Omental fat pad (tissue), 4 donors: ENCODE measurements at places on chromosomes 4 and X. TPM values are rescaled to one million over a fixed set of nuclear protein-coding genes. Genes with fewer than 3 reads are reported as not detected.

DNA sequence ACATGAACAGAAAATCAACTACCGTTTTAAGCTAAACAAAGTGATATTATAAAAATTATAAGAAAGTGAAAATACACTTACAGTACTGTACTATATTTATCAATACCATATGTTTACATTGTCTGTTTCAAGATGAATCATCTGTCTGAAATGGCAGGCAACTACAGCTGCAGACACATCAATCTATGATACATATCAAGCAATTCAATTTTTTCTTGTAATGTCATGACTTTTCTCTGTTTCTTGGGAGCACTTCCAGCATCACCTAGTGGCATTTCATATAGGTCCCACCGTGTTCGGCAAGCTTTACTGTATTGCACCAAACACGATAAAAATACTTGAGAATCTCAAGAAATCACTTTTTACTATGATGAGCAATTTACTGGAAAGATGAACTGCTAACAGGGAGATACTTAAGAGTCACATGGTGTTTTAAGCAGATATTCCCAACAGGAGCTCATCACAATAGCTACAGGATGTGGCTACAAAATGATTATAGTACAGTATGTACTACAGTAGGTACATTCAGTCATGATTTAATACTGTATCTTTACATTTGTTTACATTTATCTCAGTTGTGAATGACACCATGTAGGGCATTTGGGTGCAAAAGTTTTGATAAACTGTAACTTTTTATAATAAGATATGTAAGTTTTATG, 207.4 kb downstream of the ADAM29 start:
- no peak for DNase-seq

DNA sequence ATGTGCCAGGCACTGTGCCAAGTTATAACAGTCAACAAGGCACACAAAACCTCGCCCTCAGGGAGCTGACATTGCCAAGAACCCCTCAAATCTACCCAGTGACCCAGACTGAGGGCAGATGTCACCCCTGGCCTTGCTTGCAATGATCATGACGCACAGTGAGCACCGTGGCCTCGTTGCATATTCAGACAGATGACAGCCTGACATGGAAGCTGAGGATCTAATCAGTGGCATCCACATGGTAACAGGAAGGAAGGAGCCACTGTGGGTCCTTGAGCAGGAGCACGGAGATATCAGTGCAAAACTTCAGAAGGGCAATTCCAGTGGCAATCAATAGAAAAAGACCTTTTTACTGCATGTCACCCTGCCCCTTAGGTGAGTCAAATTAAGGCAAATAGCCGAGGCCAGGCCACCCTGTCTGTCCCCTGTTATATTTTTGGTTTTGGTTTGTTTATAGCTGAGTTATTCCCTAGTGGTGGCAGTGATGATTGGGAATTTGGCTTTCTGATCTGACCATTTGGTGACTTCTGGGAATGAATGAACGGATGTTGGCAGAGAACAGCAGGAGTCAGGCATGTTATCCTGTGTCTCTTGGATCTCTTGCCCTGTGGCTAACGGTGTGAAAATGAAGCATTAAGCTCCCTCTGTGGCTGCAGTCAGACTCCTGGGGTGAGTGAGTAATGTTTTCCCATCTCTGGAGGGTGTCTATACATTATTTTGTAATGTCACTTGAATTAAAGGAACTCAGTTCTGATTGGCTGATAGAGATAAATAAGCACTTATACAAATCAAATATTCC, 20.4 kb downstream of the WDR13 start:
- no peak for DNase-seq

DNA sequence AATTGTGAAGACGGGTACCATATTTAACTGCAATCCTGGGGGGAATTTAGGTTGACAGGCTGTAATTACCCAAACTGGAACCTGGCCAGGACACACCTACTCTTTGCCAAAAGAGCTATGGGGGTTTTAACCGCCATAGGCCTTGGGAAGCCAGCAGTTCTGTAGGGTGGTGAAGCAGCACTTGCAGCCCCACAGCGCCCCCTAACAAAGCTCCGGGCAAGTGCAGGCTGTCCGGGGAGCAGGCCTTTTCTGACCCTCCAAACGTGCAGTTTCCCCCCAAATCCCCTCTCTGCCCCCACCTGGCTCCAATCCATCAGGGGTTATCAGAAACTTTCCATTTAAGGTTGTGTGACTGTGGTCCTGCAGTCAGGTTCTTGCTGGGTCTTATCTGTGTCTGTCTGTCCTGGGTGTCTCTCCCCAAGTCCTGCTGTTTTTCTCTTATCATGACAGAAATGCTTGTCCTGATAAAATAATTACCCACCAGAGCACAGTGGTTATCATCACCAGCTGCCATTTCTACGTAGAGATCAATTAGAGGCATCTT, 350.9 kb downstream of the MID1IP1 start:
- no peak for DNase-seq

DNA sequence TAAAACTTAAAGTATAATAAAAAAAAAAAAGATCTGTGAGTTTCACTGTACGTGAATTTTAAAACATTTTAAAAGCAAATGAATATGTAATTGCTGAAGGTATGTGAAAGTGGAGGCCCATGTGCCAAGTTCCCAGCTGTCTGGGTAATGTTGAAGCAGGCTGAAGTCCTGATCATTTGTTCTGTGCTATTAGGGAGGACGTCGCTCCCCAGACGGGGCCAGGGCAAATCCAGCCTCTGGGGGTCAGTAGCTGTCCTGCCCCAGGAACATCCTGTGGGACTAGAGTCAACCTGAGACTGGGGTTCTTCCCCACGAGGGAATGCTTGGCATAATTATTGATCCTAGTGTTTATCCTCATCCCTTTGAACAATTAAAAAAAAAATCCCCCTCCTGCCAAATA, 48.8 kb downstream of the PDE5A start:
- no peak for DNase-seq

- no peak for DNase-seq
Observed at GRCh38 chr4:88830598-88830997, 133.0 kb upstream of the NAP1L5 start.

- no peak for DNase-seq
Observed at GRCh38 chr4:99716996-99717395, 59.4 kb upstream of the C4orf54 start.

GRCh38 chr4:75429208-75429607, 85.0 kb downstream of the RCHY1 start:
- no peak for DNase-seq

- no peak for DNase-seq
Observed at GRCh38 chr4:111475666-111476065, 669.6 kb upstream of the FAM241A start.

DNA sequence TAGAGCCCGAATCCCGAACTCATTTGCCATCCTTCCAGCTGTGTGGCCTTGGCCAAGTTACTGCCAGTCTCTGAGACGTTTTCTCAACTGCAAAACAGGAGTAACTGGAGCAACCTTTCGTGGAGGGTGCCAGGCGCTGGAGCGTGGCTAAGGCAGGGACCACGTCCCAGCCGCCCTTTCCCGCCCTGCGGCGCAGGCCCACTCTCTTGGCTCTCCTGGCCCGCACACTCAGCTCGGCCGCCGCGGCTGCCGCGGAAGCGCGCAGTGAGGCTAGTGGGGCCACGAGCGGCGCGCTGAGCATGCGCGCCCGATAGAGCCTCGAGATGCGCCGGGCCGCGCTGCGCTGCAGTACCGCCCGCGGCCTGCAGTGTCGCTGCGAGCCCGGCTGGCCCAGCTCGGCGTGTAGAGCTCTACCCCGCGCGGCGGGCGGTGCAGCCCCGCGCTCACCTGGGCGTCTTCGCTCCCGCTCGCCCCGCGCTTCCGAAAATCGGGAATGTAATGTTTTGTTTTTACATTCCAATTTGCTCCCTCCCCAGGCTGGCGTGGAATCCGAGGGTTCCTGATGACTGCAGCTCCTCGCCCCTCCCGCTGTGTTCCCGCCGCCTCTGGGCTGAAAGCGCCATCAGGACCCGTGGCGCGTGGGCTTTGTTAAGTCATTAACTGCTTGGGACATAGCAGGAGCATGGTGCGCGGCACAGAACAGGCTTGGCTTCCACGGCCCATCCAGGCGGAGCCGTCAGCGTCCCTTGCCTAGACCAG, 4.0 kb upstream of the ZNF518B start:
- no peak for DNase-seq

DNA sequence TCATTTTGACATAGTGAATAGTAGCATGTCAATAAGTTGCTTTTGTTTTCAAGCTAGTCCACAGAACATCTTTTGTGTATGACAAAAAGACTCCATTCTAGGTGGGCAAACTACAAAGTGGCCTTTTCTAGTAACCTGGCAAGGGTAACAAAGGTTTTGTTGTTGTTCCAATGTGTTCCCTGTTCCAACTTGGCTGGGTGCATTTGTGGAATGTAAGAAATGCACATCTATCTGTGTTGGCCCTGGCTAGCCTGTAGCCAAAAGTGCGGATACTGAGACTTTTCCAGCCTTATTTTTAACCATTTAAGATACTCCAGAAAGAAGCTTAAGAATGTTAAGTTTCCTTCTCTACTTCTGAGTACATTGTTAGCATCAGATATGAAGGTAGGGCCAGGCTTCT, 118.7 kb upstream of the CHRDL1 start:
- no peak for DNase-seq

DNA sequence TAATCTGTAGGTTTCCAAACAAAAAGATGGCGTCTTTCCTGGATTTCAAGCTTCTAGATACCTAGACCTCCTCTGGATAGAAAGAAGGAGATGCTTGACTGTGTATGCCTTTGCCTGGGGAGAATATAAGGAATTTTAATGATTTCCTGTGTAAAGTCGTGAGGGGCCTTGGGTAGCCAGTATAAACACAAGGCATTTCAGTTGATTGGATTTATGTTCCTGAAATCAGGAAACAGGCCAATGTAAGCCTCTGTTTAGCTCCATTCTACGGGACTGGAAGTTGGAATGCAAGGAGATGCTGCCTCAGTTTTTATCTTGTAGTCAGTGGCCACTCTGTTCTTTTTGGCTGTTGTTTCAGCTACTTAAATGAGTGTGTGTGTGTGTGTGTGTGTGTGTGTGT, 137.2 kb downstream of the GUCY2F start:
- no peak for DNase-seq

DNA sequence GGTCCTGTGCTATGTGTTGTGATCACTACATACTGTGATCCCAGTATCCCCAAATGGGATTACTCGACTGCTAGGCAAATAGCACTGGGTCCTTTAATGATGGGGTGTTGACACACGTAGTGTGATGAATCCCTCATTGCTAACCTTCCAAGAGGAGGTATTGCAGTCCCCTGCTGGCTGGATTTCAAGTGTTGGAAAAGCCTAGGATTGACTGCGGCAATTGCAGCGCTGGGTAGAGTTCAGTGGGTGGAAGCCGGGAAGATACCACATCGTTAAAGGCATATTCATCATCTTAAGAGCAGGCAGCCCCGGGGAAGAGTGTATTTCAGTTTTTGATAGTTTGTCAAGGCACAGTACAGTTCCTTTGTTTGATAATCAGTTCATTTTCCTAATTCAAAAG, 159.9 kb downstream of the TRIML1 start:
- DNase-seq: no peak

DNA sequence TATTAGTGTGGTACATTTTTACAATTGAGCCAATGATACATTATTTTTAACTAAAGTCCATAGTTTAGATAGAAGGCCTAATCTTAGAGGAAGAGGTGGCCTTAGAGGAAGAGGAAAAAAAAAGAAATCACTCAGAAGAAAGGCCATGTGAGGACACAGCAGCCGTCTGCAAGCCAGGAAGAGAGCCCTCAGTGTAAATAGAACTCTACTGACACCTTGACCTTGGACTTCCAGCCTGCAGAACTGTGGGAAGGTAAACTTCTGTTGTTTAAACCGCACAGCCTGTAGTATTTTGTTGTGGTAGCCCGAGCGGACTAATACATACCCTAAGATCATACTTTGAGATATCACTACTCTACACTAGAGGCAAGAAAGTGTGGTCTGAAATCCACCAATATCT, 5.1 kb upstream of the KCNIP4 start:
- no peak for DNase-seq

DNA sequence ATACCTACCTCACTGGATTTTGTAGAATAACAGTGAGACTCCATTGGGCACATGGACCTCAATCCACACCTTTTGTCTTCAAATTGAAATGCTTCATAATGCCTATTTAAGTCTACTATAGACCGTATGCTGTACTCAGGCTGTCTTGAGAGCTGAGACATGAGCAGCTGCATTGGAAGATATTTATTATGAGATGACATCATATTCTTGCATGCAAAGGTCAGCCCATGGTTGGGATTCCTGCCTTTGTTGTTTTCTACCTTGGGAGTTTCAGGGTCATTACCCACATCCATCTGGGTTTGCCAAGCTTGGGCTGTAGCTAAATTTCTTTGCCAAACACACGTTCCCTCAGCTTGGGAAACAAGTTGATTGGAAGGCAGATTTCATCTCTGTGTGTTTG, 33.2 kb upstream of the MAMLD1 start:
- no peak for DNase-seq

- no peak for DNase-seq
Observed at GRCh38 chr4:171846232-171846631, 33.0 kb downstream of the GALNTL6 start.

DNA sequence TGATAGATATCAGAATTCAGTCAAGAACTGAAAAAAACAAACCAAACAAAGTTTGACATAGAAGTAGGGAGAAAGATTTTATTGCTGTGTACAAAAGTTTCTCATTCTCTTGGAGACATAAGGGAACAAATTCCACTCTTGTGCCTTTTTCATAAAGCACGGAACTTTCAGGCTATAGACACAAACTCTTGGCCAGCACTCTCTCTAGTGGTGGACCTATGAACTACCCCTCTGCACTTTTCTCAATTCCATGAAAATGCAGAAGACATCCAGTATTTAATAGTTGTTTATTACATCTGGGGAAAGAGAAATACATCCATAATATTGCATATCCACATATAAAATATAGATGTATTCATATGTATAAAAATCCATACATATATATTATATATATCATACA, 291.6 kb upstream of the HS3ST1 start:
- DNase-seq: no peak

DNA sequence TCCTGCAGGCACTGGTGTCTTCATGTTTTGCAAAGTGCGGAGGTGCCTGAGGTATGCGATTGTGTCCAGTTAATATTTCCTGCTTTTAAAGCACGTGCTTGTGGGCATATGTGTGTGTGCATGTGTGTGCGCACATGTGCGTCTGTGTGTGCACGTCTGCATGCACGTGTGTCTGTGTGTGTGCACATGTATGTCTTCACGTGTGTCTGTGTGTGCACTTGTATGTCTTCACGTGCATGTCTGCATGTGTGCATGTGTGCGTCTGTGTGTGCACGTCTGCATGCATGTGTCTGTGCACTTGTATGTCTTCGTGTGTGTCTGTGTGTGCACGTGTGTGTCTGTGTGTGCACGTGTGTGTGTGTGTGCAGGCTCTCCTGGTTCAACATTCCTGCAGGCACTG, 49.5 kb downstream of the SHOX start:
- DNase-seq: no peak

GRCh38 chrX:48972220-48973164, 848 bp upstream of the KCND1 start:
- no peak for DNase-seq

Gene PTPN13
- total RNA-seq: 80.1 TPM

Gene SASH3
- 26.7 TPM for total RNA-seq

Gene LSM6
- 60.1 TPM for total RNA-seq

Gene SYTL4
- 10.8 TPM for total RNA-seq

Gene RPS6KA6
- 0.79 TPM for total RNA-seq

Gene MAGEB4
- total RNA-seq: not detected

Gene HELT
- not detected for total RNA-seq

Gene CPLX1
- total RNA-seq: 1.9 TPM

Gene SPACA5
- total RNA-seq: not detected

Gene GLRA3
- total RNA-seq: not detected

Gene GRXCR1
- not detected for total RNA-seq

Gene SLITRK4
- total RNA-seq: 6.0 TPM

Gene FATE1
- not detected for total RNA-seq

Gene JAKMIP1
- 1.0 TPM for total RNA-seq

Gene RBPJ
- 112 TPM for total RNA-seq

Gene ZFP42
- not detected for total RNA-seq

Gene IGFBP7
- total RNA-seq: 529 TPM

Gene CHRDL1
- 45.1 TPM for total RNA-seq
